ENCODE measurements at places on chromosomes 4 and X.

GRCh38 chr4:7831330-7831729, 108.3 kb downstream of the AFAP1 start:
- peak; percentile 80 for DNase-seq

DNA sequence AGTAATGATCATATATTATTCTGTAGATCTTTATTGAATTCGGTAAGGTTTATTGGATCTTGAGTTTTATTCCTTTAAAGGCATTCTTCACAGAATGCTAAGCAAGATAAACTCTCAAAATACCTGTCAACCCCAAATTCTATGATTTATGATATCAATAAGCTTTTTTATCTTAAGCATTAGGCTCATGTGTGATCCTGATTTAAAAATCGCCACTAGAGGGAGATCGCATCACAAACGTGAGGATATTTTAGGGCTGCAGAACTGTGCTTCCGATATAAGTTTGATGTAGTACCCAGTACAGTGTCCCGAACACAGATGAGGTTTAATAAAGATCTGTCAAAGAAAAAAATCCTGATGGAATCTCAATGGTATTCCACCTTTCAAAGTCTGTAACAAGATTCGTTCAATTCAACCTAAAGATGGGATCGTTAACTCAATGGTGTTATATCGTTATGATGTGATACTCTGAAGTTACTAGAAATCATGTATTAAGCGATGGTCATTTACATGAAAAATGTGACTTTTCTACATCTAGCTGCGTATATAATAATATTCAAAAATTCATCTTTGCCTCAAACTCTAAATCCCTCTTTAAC, 169.0 kb downstream of the CORIN start:
- no peak for DNase-seq

DNA sequence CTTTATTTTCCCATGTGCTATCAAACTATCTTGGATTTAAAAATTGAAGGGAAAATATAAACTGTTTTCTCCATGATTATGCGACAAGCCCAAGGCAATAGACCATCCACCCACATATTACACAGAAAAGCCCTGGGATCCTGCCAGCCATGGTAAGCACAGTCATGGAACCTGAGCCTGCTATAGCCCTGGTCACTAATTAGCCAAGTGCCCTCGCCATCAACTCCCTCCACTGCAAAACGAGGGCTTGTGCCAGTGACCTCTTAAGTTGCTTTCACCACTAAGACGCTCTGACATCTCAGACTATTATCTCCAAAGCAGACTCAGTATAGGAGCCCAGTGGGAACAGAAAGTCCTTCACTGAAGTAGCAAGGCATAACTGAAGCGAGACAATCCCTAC, 69.2 kb downstream of the NLGN4X start:
- DNase-seq: no peak

DNA sequence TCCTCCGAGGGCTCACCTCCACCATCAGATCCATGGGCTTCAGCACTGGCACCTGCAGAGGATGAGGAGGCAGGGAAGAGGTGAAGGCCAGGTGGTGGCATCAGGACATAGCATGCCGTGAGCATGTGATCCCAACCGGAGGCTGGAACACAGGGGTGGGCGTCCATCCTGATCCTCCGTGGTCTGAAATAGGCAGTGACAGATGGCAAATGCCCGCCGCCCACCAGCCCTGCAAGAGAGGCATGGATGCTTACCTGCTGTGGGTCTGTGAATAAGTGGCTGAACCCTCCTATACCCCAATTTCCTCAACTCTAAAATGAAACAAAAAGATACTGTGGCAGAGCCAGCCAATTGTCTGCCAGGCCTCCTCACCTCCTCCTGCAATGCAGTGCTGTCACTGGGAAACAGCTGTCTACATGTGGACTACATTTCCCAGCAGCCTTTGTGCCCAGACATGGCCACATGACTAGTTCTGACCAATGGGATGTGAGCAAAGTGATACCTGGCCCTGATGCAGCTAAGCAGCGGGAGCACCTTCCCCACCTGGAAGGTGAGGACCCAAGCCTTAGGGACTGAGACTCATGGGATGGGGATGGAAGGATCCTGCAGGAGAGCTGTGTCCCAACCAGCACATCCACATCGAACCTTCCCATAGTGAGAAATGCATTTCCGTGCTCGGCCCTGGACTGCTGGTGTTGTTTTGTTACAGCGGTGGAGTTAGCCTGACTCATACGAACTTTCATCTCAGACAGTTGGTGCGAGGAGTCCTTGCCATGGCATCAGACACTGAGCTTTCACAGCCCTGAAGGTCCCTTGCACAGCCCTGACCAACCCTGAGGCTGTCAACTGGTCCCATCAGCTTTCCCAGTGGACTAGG, 99.5 kb downstream of the PPP2R2C start:
- no peak for DNase-seq

GRCh38 chr4:2365054-2365912, 53.2 kb downstream of the ZFYVE28 start:
- no peak for DNase-seq

- DNase-seq: no peak
Measured at GRCh38 chrX:140505421-140506337, 810 bp upstream of the SOX3 start.

DNA sequence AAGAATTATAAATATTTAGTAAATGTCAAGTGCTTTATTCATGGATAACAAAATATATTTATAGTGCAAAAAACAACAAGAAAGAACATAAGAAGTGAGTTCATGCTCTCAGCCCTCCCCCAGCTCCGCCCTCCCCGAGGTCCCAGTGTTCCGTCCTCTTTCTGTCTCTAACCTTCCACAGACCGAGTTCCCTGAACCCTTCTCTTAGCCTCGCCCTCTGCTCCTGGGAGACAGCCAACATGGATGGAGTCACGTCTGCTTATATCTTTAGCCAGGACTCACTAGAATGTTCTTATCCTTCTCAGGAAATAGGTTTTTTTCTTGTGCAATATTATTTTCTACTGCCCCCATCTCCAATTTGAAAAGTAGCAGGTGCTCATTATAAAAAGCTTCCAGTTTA, 40.1 kb upstream of the HELT start:
- DNase-seq: no peak

DNA sequence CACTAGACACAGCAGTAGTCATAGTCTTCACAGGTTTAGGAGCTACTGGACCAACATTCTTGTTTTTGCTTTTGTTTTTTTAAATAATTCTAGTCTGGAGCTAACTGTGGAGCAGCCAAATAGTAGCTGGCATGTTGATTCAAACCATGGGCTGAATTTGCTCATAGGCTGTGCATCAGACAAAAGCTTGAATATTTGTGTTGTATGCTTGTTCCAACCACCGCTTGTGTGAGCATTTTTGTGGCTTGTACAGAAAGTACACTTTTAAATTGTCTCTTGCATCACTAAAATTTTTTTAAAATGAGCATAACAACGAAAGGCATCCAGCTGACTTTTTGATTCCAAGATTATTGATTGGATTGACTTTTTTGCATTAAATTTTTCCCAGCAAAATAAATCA, 39.6 kb downstream of the CCNI start:
- DNase-seq: no peak

- no peak for DNase-seq
Measured at GRCh38 chrX:43527801-43528200, 128.3 kb upstream of the MAOA start.

DNA sequence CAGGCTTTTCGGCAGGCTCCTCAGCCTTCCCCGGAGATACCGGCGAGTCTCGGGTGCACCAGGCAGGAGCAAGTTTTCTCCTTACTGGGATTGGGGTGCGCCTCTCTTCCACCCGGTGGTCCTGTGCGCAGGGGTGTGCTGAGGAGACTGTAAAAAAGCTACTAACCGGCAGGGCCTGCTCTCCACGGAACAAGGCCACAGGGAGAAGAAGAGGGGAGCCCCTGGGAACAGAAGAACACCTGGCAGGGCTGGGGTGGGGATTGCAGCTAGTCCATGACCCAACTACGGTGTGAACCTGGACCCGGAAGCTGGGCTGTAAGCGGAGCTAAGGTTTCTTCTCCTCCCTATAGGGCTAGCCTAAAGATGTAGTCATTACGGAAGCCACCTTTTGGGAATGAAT, 17.7 kb upstream of the ZIC3 start:
- no peak for DNase-seq

DNA sequence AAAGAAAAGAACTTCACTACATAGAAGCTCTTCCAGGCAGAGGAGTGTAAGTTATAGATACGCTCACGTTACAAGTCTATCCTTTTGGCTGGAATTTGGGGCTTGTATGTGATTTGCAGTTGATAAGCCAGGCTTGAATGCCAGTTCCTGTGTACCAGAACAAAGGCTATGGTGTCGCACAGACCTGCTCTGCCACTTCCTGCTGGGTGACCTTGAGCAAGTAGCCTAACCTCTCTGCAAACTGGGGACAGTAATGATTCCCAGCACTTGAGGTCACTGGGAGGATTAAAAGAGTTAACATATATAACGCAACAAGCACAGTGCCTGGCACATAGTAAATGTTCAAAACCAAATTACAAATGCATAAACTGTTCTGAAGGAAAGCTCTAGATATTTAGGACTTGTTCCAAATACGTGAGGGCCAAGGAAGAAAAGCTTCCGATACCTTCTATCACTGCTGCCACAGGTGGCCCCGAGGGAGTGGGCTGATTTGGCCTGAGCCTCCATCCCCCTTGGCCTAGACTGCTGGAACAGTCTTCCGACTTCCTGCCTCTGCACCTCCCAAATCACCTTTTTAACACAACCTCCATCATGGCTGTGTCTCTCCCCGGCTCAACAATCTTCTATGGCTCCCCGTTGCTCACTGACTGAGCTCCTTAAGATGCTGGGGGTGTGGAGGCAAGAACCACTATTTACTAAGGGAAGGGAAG, 1.3 kb upstream of the SOWAHD start:
- DNase-seq: no peak

All from NCI-H524 treated with DMSO at 0.1 percent for 48 hours (cell line).